Cerebellar cortex (tissue), 1 donor: ENCODE measurements at places on chromosomes 3 and 15.

DNA sequence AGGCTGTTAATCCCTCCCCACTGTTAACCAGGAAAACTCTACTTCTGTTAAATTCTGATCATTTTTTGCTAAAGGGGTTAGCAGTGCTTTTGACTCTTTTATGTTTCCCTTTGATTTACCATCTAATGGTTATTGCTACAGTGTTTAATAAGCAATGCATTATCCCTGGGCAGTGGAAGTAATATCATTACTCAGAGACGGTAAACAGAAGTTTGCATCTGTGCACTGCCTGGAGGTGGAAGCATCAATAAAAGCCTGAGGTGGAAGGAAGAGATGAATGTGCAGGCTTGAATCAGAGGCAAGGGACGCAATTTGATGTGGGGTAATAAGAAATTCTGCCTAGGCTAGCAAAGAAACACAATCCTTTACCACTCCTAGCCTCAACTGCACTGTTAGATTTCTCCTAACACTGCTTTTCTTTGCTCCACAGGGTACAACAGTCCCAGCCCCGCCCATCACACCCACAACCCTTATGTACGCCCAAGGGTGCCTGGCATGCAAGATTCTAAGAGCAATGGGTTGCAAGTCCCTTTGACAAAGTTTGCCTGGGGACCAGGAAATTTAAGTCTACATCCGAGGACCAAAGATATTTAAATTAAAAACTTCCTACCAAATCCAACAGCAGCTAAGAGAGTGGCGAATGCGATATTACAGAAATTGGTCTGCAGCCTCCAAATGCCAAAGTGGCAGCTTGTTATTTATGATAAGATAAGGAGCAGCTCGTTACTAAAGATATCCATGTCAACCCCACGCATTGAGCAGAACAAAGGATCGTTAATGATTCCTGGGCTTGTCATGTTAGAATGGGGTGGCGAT, 261.4 kb downstream of the FHIT start:
- DNase-seq: no peak

DNA sequence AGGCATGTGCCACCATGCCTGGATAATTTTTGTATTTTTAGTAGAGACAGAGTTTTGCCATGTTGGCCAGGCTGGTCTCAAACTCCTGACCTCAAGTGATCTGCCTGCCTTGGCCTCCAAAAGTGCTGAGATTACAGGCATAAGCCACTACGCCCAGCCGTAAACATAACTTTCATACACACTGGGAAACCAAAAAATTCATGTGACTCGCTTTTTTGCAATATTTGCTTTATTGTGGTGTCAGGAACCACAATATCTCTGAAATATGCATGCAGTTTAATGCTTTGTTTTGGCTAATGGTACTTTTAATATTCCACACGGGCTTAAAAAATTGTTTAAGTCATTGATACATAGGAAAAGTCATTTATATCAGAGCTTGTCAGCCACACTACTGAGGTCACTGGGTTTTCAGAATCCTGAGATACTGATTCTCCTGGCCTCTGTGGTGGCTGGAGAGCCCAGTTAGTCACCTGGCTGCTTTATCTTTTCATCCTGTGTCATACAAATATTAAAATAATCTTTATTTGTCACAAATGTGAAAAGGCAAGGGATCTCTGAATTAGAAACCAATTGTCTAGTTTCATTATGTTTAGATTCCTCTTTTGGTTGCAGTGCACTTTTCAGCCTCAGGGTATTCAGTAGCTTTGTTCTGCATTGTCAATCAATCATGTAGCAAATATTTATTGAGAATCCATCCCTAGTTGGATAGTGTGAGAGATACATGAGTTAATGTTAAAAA, 10.0 kb downstream of the TMEM62 start:
- no peak for DNase-seq

DNA sequence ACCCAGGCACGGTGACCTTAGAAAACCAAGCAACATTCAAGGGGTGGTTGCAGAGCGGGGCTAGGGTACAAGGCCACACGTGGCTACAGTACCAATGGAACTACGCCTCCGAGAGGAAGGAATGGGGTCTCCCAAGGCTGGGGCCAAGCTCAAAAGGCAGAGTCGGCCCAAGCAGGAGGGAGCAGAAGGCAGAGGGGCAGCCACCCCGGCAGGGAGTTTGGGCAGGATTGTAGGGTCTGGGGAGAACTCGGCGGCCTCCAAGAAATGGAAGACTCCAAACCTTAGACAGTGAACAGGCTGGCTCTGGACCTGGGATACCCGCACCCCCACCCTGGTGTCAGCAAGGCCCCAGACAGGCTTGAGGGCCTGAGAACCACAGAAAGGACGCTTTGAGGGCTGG, 28.7 kb downstream of the ATRIP start:
- no peak for DNase-seq

- peak; percentile 36 for DNase-seq
These were observed 371 bp upstream of the CLSTN2 start for GRCh38 chr3:139934613-139935015.

- no peak for DNase-seq
These were observed 329.6 kb upstream of the RGMA start for GRCh38 chr15:93418566-93418965.

- DNase-seq: no peak
These were observed 130.8 kb downstream of the UACA start for GRCh38 chr15:70632491-70633102.
